ENCODE measurements at places on chromosomes 5 and 9. TPM values are rescaled to one million over a fixed set of nuclear protein-coding genes. Genes with fewer than 3 reads are reported as not detected.

The ADGRD2 gene
- 0.62 TPM for total RNA-seq

DNA sequence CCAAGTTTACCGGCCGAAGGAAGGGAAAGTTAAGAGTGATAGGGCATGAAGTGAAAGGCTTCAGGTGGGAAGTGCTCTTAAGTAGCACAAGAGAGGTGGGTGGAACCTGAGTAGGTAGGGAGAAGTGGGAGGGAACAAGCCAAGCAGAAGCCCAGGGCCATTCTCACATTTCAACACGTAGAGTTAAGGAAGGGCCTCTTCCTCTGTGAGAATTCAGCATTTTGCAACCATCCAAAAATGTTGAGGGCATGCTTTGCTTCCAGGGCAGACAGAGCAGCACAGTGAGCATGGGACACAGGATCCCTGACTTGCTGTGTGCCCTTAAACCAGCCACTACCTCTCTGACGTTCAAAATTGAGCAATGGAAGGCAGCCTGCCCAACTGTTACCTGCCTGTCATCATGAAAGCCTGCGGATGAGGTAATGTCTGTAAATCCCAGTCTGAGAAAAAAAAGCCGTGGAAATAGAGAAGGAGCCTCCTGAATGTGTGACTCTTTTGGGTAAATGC is 3.3 kb downstream of the CYFIP2 start:
- DNase-seq = no peak

- DNase-seq = no peak
Observed at GRCh38 chr5:65108786-65109743, 340.3 kb downstream of the CWC27 start.

The RECK gene
- 14.8 TPM for total RNA-seq

DNA sequence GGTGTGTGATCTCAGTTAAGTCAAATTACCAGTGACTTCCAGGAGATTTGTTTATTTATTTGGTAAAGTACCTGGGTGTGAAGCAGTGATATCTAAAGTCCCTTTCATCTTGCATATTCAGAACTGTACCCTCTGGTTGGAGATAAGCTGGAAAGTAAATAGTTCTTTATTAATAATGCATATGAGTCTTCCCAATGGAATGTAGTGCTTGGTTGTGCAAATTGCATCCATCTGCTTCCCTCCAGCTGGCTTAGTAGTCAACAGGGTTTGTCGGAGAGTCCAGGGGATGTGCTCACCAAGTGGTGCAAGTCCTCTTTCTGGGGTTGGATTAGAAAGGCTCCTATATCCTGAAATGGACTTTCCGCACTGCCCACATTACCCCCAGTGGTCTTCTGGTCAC is 42.0 kb downstream of the TRPM3 start:
- no peak for DNase-seq

The DPYSL3 gene
- total RNA-seq = 165 TPM

The PAEP gene
- not detected for total RNA-seq

GRCh38 chr5:120806202-120806601 is 342.1 kb downstream of the PRR16 start:
- no peak for DNase-seq

DNA sequence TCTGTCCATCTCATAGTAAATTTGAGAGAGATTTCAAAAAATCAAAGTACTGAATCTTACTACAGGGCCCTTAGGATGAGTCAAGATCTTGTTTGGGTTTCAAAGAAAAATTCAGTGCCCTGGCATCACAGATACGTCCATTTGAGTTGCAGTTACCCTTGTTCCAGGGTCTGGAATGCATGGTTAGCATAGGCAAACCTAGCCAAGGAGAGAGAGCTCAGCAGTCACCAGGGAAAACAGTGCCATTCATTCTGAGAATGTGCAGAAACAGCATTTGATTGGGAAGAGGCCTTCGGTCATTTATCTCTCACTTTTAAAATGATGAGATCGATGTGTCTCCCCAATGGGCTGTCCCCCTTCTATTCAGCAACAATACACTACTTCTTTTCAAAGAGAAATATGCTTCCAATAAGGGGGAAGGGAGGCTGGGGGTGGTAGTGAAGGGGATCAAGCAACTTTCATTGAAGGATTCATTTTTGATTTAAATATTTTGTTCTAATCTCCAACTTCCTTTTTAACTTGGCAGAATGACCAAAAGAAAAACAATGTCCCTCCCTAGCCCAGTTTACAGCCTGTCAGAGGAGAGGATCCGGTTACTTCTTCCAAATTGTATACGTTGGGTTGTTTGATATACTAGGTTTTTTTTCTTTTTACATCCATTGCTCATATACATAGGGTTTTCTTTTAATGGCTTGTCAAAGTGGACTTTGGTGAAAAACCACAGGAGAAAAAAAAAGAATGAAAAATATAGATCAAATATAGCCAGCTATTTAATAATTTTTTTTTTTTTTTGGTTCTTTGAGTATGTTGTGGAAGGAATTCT is 491.1 kb downstream of the CCDC171 start:
- no peak for DNase-seq

DNA sequence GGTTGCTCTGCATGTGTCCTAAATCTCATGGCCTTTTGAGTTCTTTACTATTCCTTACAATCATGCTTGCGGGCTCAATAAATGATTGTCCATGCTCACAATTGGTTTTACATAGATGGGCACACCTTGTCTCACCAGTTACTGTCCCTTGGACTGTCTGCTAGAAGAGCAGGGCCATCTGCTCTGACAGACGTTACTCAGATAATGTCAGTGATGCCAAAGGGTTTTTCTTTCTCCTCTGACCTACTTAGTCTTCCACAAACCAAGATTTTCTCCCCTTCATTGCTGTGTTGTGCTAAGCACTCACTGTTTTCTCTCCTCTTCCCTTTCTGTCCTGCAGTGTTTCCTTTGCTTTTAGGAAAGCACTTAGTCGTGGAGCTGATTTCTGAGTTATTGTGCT is 562.3 kb downstream of the KIF4B start:
- DNase-seq = no peak

- no peak for DNase-seq
Observed at GRCh38 chr5:95181644-95182043, 103.2 kb downstream of the MCTP1 start.

DNA sequence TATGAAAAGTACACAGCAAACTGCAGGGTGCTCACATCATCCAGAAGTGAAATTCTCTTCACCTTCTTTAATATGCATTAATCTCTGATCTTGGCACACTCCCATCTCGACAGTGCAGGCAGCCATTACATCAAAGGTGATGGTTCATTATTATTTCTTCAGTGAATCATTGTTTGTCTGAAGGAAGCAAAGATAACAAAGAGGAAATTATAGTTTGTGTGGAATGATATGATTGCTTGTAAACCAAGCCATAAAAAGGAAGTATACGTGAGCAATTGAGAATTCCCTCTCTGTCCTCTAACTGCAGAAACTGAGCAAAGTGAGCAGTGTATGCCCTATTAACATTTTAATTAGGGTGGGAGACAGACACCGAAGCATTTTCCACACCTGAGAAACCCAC is 171.6 kb upstream of the PPP1R2B start:
- DNase-seq = no peak

The THG1L gene
- 17.8 TPM for total RNA-seq

The RAI14 gene
- 134 TPM for total RNA-seq

DNA sequence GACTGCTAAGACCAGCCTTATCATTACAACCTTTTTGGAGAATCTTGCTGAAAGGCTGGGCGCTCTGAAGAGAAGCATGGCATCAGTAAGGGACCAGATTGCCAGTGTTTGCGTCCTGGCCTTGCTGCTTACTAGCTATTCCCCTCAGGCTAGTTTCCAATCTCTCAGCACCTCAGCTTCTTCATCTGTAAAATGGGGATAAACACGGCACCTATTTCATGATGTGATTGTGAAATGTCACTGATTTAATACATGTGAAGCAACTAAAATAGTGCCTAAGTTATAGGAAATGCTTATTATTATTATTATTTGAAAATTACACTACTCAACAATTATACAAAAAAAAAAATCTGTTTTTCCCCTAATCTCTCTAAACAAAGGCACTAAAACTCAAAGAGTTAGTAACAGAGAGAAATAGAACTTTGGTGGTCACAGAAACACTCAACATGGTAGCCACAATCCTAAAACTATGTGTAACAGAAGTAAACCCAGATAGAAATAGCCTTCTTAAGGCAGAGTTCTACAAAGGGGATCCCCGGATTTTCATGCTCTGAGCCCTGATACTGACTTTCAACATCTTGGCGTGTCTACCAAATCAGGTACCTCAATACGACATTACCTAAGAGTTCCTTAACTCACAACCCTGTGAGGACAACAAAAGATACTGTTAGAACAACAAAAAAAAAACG is 62.0 kb downstream of the ENC1 start:
- DNase-seq = no peak

GRCh38 chr9:76419782-76420380 is 25.7 kb upstream of the RFK start:
- no peak for DNase-seq

All from mesothelial cell of epicardium (in vitro differentiated cells).